ENCODE measurements at places on chromosomes 2 and 18. TPM values are rescaled to one million over a fixed set of nuclear protein-coding genes. Genes with fewer than 3 reads are reported as not detected.

Gene PSMA8
- total RNA-seq = not detected

Gene RDH14
- total RNA-seq = 43.1 TPM

Gene MC2R
- total RNA-seq = not detected

Gene TMEFF2
- 0.14 TPM for total RNA-seq

DNA sequence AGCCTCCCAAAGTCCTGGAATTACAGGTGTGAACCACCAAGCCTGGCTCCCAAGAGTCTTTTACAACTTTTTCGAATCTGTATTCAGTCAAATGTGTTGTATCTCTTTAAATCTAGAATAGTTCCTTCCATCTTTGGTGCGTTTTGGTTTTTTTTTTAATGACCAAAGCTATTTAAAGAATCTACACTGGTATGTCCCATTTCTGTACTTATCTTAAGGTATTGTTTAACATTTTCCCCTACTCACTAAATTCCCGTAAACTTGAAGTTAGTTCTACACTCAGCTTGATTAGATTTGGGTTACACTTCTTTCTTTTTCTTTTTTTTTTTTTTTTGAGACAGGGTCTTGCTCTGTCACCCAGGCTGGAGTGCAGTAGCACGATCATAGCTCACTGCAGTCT, 63.8 kb downstream of the TMEM237 start:
- no peak for DNase-seq

DNA sequence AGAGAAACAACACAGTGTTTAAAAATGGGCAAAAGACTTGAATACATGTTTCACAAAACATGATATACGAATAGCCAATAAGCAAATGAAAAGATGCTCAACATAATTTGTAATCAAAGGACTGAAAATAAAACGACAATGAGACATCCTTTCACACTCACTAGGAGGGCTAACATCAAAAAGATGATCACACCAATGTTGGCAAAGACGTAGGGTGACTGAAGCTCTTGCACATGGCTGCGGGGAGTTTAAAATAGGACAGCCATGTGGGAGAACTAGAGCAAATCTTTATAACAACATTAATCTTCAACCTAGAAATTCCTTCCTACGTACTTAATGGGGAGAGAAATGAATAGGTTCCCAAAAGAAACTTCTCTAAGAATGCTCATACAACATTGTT, 19.2 kb upstream of the SEH1L start:
- no peak for DNase-seq

GRCh38 chr2:150569761-150570160, 82.3 kb upstream of the RND3 start:
- no peak for DNase-seq

DNA sequence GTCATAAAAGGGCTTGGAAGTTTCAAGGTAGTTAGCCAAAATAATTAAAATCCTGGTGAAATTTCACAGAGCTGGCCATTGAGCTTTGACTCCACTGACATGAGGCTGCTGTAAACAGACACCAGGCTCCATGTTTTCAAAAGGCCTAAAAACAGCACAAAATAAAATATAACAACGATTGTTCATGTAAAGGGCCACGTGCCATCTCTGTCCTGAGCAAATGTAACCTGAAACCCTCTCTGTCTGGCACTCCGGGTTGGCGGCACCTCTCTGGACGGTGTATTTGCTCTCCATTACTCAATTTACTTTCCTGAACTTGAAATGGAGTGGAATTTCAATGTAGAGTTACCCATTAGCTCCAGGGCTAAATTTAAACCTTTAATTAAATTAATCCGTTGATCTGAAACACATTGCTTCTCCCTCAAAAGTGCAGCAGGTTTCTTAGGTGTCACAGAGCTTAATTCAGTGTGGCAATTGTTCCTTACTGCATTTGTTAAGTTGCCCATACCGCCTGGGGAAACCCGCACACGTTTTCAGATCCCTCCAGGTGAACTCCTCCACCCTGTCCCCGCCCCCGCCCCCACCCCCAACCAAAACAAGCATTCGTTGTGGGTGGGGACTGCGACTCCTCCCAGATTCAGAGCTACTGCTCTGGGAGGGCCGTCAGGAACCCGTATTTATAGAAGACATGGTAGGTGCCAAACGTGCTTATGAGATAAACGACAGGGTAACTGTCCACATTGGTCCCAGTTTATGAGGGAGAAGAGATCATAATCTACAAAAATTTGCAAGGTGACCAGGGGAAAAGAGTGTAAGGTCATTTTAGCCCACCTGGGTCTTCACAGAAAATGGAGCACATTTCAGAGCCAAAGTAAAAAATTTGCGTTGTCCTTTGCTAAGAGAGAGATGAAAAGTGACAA, 1.2 kb upstream of the CABLES1 start:
- DNase-seq = no peak

GRCh38 chr2:53210538-53210937, 557.1 kb upstream of the CHAC2 start:
- no peak for DNase-seq

GRCh38 chr18:21509062-21509461, 91.4 kb downstream of the ESCO1 start:
- no peak for DNase-seq

DNA sequence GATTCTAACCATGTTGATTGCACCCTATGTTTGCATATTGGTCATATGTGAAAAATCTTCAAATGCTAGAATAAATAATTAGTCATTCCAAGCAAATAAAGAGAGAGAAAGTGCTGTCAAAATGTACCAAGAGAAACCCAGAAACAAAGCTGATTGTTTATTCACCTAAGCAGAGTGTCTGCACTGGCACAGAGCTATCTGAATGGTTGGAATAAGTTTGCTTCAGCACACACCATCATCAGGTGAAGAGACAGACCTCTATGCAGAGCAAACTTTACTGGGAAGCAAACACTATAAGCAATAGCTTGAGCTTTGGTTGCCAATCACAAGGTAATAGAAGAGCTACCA, 25.4 kb downstream of the DSG4 start:
- DNase-seq = no peak

DNA sequence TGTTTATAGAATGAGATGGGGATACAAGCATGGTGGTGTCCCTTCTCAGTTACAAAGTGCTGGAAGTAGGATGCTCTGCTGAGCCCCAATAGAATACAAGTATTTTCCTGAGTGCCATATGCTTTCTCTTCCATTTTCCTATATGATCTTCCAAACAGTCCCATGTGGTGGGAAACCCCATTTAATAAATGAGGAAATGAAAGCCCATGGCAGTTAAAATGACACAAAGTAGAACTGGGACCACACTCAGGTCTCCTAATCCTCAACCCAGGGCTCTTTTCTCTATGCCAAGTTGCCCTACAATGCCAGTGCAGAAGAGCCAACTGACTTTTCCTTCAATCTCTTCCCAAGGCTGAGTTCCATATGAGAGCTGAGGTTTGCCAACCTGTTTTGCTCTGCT, 210.2 kb upstream of the FBXO11 start:
- DNase-seq = no peak

DNA sequence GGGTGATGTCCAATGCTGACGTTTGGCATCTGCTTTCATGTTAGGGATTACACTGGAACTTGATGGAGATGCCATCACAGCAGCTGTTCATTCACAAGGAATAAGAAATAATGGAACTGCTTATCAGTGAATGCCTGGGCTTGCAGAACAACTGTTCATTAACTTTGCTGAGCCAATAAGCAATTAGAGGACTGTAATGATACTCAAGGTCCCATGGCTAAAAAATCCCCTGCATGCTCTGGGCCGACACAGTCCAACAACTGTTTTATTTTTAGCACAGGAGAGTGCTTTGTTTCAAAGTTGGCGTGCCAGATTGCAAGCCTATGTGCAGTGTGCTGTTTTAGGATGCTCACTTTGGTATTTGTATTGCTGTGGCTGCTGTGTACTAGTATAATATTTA, 408.0 kb upstream of the RGPD4 start:
- DNase-seq = no peak
